Testis (tissue), 5 donors: ENCODE measurements at places on chromosomes 16 and 17. TPM values are rescaled to one million over a fixed set of nuclear protein-coding genes. Genes with fewer than 3 reads are reported as not detected.

DNA sequence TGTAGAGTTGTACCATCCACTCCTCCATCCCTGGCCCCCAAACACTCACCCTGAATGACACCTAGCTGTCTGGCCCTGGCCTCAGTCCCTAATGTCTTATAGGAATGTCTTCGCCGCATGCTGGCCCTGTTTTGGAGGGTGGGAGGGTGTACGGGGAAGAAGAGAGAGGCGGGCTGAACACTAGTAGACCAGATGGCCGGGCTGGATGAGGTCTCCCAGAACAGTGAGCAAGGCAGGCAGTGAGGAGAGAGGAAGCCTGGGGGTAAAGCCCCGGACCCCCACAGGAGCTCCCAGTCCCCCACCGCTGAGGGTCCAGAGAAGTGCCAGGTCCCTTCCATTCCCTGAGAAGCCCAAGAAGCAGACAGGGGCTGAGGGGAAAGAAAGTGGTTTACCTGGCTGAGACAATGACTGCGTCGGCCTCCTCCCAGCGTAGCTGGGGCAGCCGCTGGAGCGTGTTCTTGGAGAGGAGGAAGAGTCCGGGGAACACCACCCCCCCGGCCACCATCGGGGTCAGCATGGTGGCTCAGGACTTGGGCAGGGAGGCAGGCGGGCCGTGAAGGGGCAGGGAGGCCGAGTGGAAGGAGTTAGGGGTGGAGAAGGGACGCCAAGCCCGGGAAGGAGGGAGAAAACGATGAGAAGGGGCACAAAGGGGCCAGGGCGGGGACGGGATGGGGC lies 923 bp downstream of the TLCD3B start:
- H3K27ac ChIP-seq: no peak overlapping the region
- H3K4me3 ChIP-seq: no peak overlapping the region
- H3K27me3 ChIP-seq: no peaks in the 10 kb centered on the region
- H3K36me3 ChIP-seq: no peaks in the 10 kb centered on the region
- DNase-seq: no peak

DNA sequence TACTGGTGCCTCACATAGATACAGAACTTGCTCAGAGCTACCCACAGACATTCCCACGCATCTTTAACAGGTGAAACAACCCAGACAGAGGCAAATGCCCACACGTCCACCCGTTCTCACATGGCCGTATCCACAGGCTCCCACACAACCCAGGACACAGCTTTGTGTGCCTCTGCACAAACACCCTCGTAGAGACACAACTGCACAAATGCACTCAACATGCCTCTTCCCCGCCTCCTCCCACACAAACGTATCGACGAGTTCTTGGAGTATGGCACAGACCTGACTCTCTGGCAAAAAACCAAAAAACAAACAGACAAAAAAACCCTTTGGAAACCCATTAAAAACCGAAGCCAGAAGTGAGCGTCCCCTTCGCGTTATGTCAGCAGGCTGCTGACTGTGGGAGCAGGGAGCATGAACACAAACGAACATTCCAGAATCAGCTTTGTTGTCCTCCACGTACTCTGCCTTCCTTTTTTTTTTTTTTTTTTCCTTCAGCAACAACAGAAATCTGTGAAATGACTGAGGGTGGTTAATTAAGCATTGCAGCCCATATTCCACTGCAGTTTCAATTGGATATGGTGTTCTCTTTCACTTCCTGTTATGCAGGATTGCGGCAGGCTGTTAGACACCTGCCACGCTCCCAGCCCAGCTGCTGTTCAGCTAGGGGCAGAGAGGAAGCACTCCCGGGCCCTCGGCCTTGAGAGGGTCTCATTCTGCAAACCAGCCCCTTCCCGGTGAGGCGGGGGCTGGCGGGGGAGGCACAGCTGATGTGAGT lies 313.7 kb downstream of the MAF start:
- no peaks in the 10 kb centered on the region for H3K27me3 ChIP-seq
- H3K4me3 ChIP-seq: no peak overlapping the region

- no peak overlapping the region for H3K4me3 ChIP-seq
- H3K4me1 ChIP-seq: peaks cover 3% of the 10 kb centered on the region
- no peak for DNase-seq
- H3K27me3 ChIP-seq: no peaks in the 10 kb centered on the region
Observed at GRCh38 chr16:7088711-7089110, 243.9 kb upstream of the RBFOX1 start.

GRCh38 chr16:88651276-88651988 lies 579 bp upstream of the CYBA start:
- peak overlapping the region; percentile 65 for H3K4me3 ChIP-seq
- no peaks in the 10 kb centered on the region for H3K36me3 ChIP-seq
- H3K27ac ChIP-seq: no peak overlapping the region
- no peak for DNase-seq
- H3K27me3 ChIP-seq: no peaks in the 10 kb centered on the region
- H3K4me1 ChIP-seq: peaks cover 5% of the 10 kb centered on the region

DNA sequence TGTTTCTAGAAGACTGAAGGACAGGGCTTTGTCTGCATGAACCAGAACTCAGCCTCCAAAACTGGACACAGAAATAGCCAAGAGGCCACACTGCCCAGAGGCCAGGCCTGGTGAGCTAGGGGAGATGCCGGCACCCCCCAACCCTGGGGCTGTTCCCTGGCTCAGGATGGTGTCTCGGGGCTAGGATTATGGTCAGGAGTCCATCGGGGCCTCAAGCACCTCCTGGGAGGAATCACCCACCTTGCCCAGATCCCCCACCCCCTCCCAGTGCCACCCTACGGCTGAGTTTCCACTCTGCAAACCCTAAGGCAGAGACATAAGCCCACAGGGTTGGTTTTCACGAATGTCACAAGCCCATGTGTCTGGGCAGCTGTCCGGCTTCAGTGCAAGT lies 37.2 kb downstream of the SLC7A5 start:
- no peak overlapping the region for H3K4me3 ChIP-seq
- H3K4me1 ChIP-seq: peaks cover 14% of the 10 kb centered on the region
- no peaks in the 10 kb centered on the region for H3K27me3 ChIP-seq
- no peak overlapping the region for H3K27ac ChIP-seq

DNA sequence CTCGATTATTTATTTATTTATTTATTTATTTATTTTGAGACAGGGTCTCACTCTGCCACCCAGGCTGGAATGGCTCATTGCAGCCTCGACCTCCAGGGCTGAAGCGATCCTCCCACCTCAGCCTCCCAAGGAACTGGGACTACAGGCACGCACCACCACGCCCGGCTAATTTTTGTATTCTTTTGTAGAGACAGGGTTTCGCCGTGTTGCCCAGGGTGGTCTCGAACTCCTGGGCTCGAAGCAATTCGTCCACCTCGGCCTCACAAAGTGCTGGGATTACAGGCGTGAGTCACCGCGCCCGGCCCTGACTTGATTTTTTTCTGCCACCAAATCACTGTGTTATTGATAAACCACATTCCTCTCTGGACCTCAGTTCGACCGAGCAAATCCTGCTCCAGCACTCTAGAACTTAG lies 758 bp upstream of the RPL23A start:
- no peak for DNase-seq
- peaks cover 45% of the 10 kb centered on the region for H3K4me1 ChIP-seq
- H3K27ac ChIP-seq: peak overlapping the region; percentile 71
- no peaks in the 10 kb centered on the region for H3K27me3 ChIP-seq

- no peaks in the 10 kb centered on the region for H3K36me3 ChIP-seq
- no peaks in the 10 kb centered on the region for H3K27me3 ChIP-seq
- DNase-seq: no peak
- no peak overlapping the region for H3K27ac ChIP-seq
Observed at GRCh38 chr16:17777408-17777863, 306.7 kb upstream of the XYLT1 start.

- H3K4me1 ChIP-seq: peaks cover 7% of the 10 kb centered on the region
- no peaks in the 10 kb centered on the region for H3K36me3 ChIP-seq
- H3K4me3 ChIP-seq: no peak overlapping the region
- no peaks in the 10 kb centered on the region for H3K27me3 ChIP-seq
- DNase-seq: no peak
Observed at GRCh38 chr16:11327277-11328171, 17.7 kb upstream of the RMI2 start.

DNA sequence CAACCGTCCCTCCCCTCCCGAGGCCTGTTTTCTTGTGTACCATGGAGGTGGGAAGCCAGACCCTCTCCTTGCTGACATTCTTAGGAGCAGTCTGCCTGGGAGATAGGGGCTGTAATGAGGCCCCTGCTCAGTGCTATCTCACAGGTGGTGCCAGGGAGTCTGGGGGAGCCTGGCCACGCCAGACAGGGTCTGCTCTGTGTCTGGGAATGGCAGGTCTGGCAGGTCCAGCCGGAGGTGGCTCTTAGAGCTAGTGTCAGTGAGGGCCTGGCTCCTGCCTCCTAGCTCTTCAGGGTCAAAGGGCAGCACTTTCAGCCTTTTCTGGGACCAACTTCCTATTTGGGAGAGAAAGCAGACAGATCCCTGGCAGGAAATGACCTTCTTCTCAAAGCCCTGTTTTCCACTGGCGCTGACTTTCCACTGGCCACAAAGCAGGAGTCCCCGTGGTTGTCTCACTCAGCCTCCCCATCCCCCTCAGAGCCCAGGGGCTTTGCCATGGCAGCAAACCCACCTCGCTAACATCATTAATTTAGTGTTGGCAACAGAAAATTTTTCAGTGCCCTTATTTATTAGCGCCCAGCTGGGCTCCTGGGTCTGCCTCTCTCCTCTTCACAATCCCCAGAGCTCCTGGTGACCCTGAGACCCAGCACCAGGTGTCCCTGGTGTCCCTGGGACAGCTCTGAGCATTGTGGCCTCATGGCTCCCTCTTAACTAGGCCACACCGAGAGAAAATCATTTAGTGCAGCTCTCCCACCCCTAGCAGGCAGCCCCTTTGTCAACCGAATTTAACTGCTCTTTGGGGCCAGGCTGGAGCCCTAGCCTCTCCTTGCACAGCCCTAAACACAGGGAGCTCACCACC lies 24.0 kb upstream of the DOK4 start:
- peaks cover 5% of the 10 kb centered on the region for H3K4me1 ChIP-seq
- H3K27ac ChIP-seq: no peak overlapping the region
- no peak for DNase-seq
- H3K27me3 ChIP-seq: no peaks in the 10 kb centered on the region
- no peak overlapping the region for H3K4me3 ChIP-seq
- no peaks in the 10 kb centered on the region for H3K36me3 ChIP-seq

DNA sequence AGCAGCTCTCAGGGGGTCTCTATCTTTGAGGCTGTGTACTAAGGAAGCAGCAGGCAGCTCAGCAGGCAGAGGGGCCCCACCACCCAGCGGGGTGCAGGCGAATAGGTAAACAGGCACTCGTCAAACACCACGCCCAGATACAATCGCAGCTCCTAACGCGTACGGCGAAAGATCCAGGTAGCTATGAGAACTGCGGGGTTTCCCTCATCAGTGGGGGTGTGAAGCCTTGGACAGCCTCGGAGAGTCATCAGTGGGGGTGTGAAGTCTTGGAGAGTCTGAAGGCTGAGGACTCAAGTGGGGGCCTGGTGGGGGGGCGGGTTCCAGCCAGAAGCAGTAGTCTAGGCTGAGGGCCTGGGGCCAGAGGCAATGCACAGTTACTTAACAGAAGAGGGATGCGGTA lies 69.0 kb downstream of the RTN4RL1 start:
- no peak overlapping the region for H3K4me3 ChIP-seq
- H3K4me1 ChIP-seq: peaks cover 14% of the 10 kb centered on the region
- H3K36me3 ChIP-seq: no peaks in the 10 kb centered on the region
- no peak overlapping the region for H3K27ac ChIP-seq

GRCh38 chr16:50446861-50447260 lies 78.1 kb upstream of the BRD7 start:
- H3K27ac ChIP-seq: no peak overlapping the region
- no peaks in the 10 kb centered on the region for H3K4me1 ChIP-seq
- DNase-seq: no peak
- H3K36me3 ChIP-seq: no peaks in the 10 kb centered on the region
- no peaks in the 10 kb centered on the region for H3K27me3 ChIP-seq

- DNase-seq: no peak
- H3K4me1 ChIP-seq: no peaks in the 10 kb centered on the region
- no peak overlapping the region for H3K27ac ChIP-seq
- no peaks in the 10 kb centered on the region for H3K36me3 ChIP-seq
Observed at GRCh38 chr16:47204736-47205504, 61.2 kb upstream of the NETO2 start.

- no peaks in the 10 kb centered on the region for H3K27me3 ChIP-seq
- H3K4me3 ChIP-seq: no peak overlapping the region
- no peak for DNase-seq
- no peaks in the 10 kb centered on the region for H3K4me1 ChIP-seq
Observed at GRCh38 chr17:6212766-6213165, 142.6 kb downstream of the WSCD1 start.

Gene PYDC1
- total RNA-seq: not detected

Gene KCNH4
- total RNA-seq: 0.56 TPM

Gene CACNG3
- total RNA-seq: not detected

Gene CHRNE
- total RNA-seq: 1.4 TPM

Gene PRSS36
- total RNA-seq: 7.1 TPM

Gene NACA2
- total RNA-seq: 31.1 TPM

Gene ZFPM1
- total RNA-seq: 23.9 TPM
